ENCODE measurements at places on chromosomes 7 and 10.

DNA sequence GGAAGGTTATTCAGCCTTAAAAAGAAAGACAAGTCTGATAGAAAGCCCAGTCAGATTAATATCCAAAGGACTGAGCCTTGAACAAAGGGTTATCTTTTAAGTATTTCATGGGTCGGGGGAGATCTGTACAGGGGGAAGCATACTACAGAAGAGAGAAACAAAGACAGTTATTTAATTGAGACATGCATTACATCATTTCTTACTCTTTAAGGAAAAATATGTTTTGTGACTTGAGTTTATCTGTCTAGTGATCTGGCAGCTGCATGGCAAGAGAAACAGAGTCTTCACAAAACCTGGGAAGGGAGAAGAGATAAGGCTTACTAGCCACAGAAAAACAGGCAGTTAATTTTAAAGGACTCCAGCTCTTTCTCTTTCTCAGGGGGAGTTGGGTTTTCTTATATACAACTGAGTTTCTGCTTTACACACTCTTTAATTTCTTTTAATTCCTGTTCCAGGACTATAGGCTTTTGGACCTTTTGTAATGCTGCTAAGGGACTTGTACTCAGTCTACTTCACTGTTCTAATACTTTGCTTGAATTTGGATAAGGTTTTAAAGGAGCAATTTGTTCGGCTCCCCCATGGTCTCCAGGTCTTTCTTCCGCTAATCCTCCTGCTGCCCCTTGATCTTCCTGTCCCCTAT is 20.9 kb upstream of the CYP3A43 start:
- no peak for DNase-seq

- no peak for DNase-seq
Measured at GRCh38 chr10:62231805-62232204, 36.8 kb downstream of the RTKN2 start.

DNA sequence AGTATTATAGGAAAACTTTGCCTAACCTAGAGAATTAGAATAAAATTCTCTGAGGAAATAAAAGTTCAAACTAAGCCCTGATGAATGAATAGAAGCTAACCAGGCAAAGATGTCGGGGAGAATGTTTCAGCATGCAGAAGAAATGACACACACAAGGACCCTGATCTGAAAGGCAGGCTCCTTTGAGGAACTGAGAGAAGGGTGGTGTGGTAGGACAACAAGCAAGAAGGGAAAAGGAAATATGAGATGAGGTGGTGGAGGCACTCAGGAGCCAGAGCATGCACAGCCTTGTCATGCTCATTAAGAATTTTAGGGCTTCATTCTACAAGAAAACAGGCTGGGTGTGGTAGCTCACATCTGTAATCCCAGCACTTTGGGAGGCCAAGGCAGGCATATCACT is 90.6 kb downstream of the ARHGAP12 start:
- no peak for DNase-seq

GRCh38 chr7:142152076-142152475 is 40.6 kb downstream of the MGAM2 start:
- no peak for DNase-seq
